ENCODE measurements at places on chromosomes 4 and X.

DNA sequence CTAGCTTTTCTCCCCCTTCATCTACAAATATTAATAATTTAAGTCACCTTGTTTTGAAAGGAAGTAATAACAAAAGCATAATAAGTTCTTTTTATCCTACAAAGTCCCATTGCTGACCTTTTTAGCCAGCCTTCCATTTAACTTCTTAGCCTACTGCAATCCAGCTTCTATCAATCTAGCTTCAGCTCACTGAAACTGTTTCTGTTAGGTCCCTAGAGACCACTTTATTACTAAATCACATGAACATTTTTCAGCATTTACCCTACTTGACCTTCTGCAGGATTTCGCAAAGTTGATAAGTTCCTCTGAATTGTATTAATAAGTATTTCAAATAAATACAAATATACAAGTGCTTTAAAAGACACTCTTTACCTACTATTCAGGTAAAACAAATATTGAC, 186.5 kb downstream of the ANTXR2 start:
- no peak for DNase-seq

- peak; percentile 53 for DNase-seq
Observed at GRCh38 chrX:137547291-137547690, 18.6 kb upstream of the ZIC3 start.

DNA sequence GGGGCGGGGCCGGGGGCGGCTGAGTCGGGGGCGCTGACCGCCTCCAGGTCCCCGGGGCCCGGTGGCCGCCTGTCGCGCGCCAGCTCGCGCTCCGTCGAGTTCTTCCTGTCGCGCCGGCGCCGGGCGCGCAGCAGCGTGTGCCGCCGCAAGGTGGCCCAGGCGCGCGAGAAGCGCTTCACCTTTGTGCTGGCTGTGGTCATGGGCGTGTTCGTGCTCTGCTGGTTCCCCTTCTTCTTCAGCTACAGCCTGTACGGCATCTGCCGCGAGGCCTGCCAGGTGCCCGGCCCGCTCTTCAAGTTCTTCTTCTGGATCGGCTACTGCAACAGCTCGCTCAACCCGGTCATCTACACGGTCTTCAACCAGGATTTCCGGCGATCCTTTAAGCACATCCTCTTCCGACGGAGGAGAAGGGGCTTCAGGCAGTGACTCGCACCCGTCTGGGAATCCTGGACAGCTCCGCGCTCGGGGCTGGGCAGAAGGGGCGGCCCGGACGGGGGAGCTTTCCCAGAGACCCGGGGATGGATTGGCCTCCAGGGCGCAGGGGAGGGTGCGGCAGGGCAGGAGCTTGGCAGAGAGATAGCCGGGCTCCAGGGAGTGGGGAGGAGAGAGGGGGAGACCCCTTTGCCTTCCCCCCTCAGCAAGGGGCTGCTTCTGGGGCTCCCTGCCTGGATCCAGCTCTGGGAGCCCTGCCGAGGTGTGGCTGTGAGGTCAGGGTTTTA, 1.5 kb downstream of the ADRA2C start:
- peak; percentile 83 for DNase-seq

DNA sequence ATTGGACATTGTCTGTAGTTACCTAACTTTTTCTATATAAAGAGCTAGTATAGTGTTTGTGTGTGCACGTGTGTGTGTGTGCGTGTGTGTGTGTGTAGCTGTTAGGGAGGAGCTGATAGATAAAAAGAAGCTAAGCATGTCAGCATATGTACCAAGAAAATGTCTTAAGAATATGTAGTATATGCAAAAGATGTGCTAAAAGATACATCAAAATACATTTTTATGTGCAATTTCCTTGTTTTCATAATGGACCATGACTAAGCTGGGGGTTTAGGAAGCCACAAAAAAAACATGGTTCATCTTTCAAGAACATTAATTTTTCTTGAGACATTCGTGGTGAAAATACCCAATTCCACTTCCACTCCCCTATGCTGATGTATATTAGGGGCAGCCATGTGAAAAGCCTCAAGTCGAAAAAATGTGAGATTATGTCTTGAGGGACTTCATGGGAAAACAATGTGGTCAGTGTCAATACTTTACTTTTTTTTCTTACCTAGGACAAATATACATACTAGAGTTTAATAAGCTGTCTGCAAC, 1599.7 kb downstream of the ARAP2 start:
- DNase-seq: no peak

DNA sequence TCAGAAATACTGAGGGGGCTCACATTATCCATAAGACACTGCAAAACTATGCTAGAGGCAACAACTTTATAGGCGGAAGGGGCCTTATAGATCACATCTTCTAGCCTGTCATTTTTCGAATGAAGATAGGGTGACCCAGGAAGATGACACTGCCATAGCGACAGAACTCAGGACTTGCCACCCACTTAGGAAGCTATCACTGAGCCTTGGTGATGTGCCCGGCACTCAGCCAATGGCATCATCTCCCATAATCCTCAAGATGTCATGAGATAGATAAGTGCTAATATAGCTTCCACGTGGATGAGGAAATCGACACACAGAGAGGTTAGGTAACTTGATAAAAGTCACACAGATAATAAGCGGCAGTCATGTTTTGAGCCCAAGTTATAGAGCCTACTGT, 346.6 kb downstream of the DHX15 start:
- DNase-seq: no peak

DNA sequence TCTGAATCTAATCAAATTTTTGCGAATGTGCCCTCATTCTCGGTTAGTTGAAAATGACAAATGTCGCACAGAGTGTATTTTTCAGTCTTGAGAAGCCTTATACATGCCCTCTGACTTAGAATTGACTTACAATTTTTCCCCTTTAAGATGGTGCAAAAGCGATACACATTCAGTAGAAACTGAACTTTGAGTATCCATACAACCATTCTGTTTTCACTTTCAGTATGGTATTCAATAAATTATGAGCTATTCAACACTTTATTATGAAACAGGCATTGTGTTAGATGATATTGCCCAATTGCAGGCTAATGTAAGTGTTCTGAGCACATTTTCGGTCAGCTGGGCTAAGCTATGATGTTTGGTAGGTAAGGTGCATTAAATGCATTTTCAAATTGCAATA, 43.4 kb downstream of the SLC9A7 start:
- no peak for DNase-seq

GRCh38 chrX:134167591-134168203, 69.3 kb upstream of the CCDC160 start:
- no peak for DNase-seq

- DNase-seq: peak; percentile 86
Observed at GRCh38 chr4:6974138-6974848, 64.7 kb downstream of the TBC1D14 start.
